ENCODE measurements at places on chromosomes 4 and X.

DNA sequence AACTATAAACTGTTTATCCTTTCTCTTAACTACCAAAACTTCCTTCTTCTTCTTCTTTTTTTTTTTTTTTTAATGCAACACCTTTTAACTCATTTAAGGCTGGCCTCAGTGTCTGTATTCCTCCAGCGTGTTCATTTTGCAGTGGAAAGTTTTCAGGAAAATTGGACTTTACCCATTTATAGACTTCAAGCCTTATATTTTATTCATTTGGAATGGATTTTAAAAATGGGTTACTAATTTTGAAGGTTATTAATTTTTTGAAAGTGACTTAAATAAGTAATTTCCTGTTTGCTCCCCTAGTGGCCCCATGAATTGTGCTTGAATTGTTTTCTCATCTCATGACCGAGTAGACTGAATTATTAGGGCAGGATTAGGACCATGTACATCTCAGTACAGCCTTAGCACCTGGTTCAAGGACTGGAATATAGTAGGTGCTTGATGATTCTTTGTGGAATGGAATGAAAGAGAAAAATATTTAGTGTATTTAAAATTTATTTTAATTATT lies 282.7 kb downstream of the ANKRD50 start:
- no peak for DNase-seq

DNA sequence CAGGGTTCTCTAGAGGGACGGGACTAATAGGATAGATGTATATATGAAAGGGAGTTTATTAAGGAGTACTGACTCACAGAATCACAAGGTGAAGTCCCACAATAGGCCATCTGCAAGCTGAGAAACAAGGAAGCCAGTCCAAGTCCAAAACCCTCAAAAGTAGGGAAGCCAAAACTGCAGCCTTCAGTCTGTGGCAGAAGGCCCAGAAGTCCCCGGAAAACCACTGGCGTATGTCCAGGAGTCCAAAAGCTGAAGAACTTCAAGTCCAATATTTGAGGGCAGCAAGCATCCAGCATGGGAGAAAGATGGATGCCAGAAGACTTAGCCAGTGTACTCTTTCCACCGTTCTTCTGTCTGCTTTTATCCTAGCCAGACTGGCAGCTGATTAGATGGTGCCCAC lies 227.2 kb downstream of the KCTD8 start:
- DNase-seq, result no peak

GRCh38 chrX:9211269-9211668 lies 177.3 kb upstream of the FAM9B start:
- DNase-seq, result no peak

DNA sequence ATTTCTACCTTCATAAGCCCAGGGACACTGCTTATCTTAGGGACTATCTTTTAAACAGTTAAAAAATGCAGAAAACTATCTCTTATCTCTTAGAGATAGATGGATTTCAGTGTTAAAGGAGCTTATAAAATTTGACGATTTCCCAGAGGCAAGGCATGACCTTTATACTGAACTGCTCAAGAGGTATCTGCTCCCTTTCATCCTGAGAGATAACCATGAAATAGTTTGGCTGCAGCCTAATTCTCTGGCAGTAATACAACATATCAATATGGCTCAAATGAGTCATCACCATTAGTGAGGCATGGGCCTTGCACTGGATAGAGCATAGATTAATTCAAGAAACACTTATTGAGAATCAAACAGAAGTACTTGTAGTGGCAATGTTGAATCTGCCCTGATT lies 348.2 kb upstream of the GRIA3 start:
- DNase-seq, result no peak

DNA sequence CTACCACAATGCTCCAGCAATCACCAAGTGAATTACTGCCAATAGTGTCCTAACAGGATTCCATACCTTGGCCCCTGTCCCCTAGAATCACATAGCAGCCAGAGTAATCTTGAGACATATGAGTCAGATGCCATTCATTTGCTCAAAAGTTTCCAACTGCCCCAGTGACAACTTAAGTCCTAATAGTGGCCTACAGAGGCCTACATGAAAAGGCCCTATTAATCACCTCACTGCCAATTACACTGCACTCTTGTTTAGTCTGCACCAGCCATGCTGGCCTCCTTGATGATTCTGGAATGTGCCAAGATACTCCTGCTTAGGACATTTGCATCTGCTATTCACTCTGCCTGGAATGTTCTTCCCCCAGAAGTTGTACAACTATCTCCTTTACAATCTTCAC lies 130.7 kb downstream of the NR3C2 start:
- DNase-seq, result no peak

- no peak for DNase-seq
Observed at GRCh38 chr4:173235050-173235449, 66.4 kb downstream of the GALNT7 start.

Measured in HuH-7.5 (cell line).